ENCODE measurements at places on chromosomes 12 and 14.

DNA sequence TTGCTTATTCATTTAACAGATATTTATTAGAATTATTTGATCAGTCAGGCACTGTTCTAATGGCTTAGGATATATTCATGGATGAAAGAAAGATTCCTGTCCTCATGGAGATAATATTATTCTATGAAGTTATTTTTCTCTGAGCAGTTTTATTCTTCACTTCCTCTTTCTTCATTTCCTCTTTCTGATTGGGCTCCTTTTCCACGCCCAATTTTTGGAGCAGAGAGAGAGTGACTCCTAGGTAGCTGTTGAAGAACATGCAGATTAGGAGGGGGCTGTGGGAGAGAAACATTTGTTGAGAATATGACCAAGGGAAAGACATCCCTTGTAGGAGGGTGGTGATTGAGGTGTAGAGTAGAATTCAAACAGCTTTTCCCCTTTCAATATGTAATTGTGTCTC lies 6.0 kb upstream of the YARS2 start:
- DNase-seq, result no peak

DNA sequence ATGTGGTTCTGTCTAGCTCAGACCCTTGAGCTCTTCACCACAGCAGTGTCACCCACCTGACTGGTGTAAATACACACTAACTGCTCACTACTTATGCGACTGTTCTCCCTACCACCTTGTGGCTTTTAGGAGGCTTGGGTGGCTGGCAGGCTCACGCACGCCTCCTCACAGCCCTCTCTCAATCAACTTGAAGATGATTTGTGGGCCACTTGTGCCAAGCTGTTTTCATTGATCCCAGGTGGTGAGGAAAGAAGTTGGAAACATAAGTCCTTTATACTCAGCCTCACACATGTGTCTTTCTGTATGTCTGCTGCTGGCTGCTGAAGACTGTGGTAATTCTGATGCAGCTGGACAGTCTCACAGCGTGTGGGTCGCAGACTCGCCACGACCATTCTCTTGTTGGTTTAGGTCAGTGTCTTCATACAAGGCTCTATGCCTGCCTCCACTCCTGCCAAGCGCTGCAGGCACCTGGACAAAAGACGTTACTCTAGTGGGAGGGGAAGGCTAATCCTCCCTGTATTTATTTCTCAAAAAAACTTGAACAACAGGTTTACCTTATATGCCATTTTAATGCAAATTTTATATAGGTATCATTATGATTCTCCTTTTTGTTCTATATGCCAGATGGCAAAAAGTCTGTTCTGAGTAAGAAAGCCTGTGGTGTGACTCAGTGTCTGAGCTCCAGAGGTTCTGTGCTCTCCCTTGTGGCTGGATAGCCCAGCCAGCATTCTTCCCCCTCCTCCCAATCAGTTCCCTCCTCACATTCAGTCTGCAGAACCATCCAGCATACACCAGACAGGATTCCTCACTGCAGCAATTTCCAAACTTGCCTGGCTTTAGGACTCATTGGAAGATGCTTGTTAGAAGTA lies 115.6 kb downstream of the DIP2B start:
- no peak for DNase-seq

GRCh38 chr12:57280211-57281062 lies 29.4 kb upstream of the STAC3 start:
- DNase-seq, result peak; percentile 49

- no peak for DNase-seq
These were observed 63.2 kb upstream of the PTPRR start for GRCh38 chr12:70983692-70984091.

- no peak for DNase-seq
These were observed 77.4 kb downstream of the SCARB1 start for GRCh38 chr12:124786061-124786964.

- DNase-seq, result no peak
These were observed 950.2 kb downstream of the BCL11B start for GRCh38 chr14:98321841-98322240.

- DNase-seq, result no peak
These were observed 36.2 kb downstream of the PRMT8 start for GRCh38 chr12:3527181-3527580.

- no peak for DNase-seq
These were observed 22.8 kb downstream of the ITPK1 start for GRCh38 chr14:93092606-93093556.

- no peak for DNase-seq
These were observed 50.5 kb downstream of the B4GALNT3 start for GRCh38 chr12:510071-510825.

DNA sequence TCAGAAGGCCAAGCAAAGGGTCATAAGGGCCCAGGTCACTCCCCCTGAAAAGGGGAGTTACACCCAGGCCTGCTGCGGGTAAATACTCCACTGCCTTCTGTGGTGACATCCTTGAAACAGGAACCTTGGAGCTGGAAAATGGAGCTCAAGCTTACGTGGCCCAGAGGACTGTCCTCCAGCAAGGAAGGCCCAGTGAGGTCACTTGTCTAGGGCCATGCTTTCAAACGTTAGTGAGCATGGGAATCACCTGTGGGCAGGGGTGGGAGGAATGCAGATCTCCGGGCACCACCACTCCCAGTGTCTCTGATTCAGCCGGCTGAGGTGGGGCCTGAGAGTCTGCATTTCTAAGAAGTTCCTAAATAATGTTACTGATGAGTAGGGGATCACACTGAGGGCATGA lies 140.5 kb upstream of the CCND2 start:
- DNase-seq, result no peak

DNA sequence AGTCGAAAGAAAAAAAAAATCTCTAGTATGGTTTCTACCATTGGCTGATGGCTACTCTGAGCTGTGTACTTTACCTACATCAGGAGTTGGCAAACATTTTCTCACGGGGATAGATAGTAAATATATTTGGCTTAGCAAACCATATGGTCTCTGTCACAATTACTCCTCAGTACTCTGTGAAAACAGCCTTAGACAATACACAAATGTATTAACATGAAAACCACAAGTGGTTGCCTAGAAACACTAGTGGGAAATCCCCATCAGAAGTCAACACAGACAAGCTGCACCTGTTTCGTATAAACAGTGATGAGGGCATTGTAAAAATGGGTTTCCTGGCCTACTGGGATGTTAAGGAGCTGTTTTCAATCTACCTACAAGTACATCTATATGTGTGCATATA lies 84.6 kb upstream of the NAV3 start:
- no peak for DNase-seq

GRCh38 chr14:93267149-93267711 lies 60.2 kb downstream of the UBR7 start:
- DNase-seq, result no peak

DNA sequence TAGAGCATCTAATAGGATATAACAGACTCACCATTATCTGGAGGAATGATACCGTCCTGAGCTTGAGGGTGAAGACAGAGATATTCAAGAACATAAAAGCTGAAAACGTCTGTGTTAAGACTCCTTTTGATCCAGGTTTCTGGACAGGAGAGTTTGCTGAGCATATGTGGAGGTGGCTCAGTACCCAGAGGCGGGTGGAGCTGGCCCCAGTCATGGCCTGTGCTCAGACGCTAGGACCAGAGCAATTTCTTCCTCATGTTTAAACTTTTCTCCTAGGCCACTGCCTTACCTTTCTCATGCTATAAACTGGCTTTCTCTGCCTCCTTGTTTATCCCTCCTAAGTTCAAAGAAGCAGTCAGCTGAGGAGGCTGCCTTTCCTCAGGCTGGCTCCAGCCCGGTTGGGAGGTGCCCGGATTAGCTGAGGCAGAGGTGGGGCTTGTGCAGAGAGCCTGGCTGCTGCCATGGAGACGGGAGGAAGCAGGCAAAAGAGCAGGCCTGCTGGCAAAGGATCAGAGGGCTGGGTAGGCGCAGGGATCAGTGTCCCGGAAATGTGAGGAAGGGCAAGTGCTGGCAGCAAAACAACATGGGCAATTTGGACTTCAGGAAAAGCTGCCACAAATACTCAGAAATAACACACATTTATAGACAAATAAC lies 13.7 kb downstream of the COA8 start:
- no peak for DNase-seq

DNA sequence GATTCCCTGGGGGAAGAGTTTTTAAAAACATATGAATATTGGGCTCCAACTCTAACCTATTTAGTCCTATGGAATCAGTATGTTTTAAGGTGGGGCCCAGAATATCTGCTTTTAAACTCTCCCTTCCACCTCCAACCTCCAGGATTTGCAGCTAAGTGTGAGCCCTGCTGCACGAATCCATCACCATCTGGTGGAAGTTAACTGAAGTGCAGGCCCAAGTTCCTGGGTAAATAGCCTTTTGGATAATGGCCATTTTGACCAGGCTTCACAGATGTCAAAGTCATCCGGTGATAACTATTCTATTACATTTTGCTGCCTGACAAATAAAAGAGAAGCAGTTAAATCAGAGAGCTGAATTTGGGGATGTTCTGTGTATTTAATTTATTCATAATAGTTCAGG lies 58.1 kb upstream of the RMST start:
- no peak for DNase-seq

DNA sequence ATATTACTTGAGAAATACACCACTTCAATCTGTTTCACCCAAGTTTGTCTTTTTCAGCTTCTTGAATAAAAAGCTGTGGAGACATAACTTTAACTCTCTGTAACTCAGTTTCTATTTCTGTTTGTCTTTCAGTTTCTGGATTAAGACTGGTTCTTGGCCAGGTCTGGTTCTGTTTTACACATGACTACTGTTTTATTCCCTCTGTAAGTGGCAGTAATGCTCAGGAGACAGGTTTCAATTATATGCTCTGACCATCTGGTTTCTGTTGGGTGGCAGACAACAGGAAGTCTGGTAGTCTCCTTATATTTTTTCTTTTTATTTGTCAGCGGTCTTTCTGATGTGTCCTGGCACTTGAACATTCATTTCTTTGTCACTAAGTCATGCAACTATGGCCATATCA lies 102.9 kb downstream of the RPS29 start:
- no peak for DNase-seq

GRCh38 chr12:120801146-120801545 lies 75.5 kb downstream of the ACADS start:
- no peak for DNase-seq
